ENCODE measurements at places on chromosomes 7 and 10.

DNA sequence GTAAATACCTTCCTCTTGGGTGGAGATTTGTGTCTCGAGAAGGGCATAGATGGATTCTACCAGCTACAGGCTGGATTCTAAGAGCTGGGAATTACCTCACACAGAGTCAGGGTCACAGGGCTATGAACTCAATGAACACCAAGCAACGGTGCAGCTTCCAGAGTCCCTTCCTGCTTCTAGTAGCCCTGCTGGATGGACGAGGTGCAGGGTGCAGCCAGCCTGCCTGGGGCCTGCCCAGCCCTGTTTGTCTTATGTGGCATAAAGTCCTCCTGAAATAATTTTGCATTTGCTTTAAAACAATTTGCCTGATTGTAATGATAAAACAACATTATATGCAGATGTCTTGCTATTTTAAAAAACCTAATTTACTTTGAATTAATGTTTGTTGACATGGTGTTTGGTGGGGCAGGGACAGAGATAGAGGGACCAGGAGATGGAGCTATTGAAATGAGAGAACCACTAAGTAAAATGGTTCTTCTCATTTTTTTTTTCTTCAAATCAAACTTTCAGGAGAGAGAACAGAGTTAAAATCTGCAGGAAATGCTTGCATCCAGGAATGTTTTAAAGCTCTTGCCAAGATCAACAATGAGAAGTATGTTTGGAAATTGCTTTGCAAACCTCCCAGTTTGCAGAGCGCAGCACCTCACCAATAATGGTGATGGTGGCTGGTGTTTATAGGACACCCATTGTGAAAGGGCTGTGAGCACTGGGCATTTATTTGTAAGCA, 305.4 kb upstream of the PODXL start:
- peaks cover 2% of the 10 kb centered on the region for H3K27me3 ChIP-seq
- peaks cover 12% of the 10 kb centered on the region for H3K4me1 ChIP-seq
- no peak for DNase-seq
- no peak overlapping the region for H3K27ac ChIP-seq
- H3K4me3 ChIP-seq = no peak overlapping the region

DNA sequence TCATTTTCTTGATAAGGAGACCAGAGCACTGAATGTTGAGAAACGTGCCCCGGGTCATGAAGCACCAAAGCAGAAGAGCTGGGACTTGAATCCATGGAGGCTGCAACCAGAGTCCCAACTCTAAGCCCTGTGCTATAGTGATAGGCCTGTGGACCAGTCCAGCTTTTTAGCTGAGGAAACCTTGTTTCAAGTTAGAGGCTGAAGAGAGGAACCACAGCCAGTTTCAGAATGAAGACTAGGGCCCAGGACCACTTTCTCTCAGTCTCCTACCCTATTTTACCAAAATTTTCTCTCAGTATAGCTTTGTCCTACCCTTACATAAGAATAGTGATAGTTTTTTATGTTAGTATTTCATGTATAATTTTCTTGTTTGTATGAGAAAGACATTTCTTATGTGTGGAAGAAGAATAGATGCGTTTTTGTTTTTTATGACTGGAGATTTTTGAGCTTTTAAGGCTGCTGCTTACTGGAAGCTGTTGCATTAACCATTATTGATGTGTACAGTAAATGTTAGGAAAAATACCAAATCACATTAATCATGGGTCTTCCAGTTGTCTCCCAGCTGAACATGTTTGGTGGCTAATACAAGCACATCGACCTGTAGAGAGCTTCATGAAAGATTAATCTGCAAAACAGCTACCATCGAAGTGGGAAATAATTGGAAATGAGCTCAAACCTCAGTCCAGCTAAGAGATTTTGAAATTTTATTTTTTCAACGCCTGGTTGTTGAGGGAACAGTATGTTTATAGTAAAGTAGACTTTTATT, 45.0 kb upstream of the CSTF2T start:
- H3K27me3 ChIP-seq = no peaks in the 10 kb centered on the region
- no peak overlapping the region for H3K27ac ChIP-seq
- no peak for DNase-seq
- H3K4me1 ChIP-seq = no peaks in the 10 kb centered on the region
- no peak overlapping the region for H3K4me3 ChIP-seq

GRCh38 chr7:118731854-118732253, 507.4 kb downstream of the ANKRD7 start:
- H3K27me3 ChIP-seq = no peaks in the 10 kb centered on the region
- no peak overlapping the region for H3K27ac ChIP-seq
- DNase-seq = no peak
- H3K4me1 ChIP-seq = no peaks in the 10 kb centered on the region

DNA sequence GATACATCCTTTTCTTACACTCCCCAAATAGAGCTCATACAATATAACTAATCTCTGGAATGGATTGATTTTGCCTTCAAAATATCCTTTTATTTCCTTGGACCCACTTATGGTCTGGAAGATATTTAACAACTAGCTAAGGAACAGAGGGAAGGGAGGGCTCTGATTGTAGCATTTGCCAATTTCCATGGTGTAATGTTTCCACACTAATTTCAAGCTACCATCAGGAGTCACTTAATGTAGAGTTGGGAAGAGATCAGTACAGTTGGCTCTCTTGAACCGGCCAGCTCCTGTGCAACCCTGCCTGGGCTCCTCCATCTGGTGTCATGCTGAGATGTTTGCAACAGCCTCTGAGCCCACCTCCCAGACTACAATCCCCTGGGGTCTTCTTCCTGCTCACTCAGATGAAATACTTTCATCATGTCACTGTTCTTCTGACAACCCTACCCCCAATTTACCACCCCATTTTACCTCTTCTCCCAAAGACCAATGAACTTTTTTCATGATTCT, 8.0 kb upstream of the IL6 start:
- no peak for DNase-seq
- no peaks in the 10 kb centered on the region for H3K36me3 ChIP-seq
- H3K4me3 ChIP-seq = no peak overlapping the region
- no peak overlapping the region for H3K27ac ChIP-seq
- H3K4me1 ChIP-seq = no peaks in the 10 kb centered on the region

- no peak overlapping the region for H3K27ac ChIP-seq
- DNase-seq = no peak
- H3K36me3 ChIP-seq = no peaks in the 10 kb centered on the region
- H3K4me3 ChIP-seq = no peak overlapping the region
Measured at GRCh38 chr10:121121462-121121861, 270.3 kb downstream of the WDR11 start.

- H3K4me1 ChIP-seq = no peaks in the 10 kb centered on the region
- H3K4me3 ChIP-seq = no peak overlapping the region
- no peak overlapping the region for H3K27ac ChIP-seq
- DNase-seq = no peak
- H3K36me3 ChIP-seq = no peaks in the 10 kb centered on the region
- H3K27me3 ChIP-seq = no peaks in the 10 kb centered on the region
Measured at GRCh38 chr7:117393781-117394180, 33.5 kb downstream of the ASZ1 start.

- H3K27ac ChIP-seq = no peak overlapping the region
- no peaks in the 10 kb centered on the region for H3K36me3 ChIP-seq
- no peak overlapping the region for H3K4me3 ChIP-seq
Measured at GRCh38 chr10:86346799-86347665, 19.6 kb downstream of the GRID1 start.

DNA sequence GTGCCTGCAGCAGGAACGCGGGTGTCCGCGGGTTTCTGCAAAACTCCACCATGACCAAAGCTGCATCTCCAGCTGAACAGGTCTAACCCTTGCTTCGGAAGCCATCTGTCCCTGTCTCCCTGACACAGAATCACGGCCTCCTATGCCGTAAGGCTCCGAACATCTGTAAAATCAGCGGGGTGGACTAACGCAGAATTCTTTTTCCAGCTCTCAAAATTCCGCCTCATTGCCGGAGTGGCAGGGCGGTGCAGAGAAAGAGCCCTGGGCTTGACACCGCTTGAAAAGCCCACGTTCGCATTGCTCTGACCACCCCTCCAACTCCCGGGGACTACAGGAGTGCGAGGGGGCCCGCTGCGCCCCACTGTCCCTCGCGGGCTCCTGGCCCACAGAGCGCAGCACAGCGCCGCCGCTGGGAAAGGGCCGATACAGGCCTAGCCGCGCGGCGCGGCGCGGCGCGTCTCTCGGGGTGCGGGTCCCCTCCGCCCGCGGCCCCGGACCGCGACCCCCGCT, 409 bp downstream of the DNMBP start:
- peak overlapping the region; percentile 91 for H3K4me3 ChIP-seq
- peak overlapping the region; percentile 76 for H3K27ac ChIP-seq
- H3K36me3 ChIP-seq = no peaks in the 10 kb centered on the region
- H3K4me1 ChIP-seq = peaks cover 51% of the 10 kb centered on the region
- DNase-seq = peak; percentile 53
- H3K27me3 ChIP-seq = peaks cover 11% of the 10 kb centered on the region

- no peak overlapping the region for H3K4me3 ChIP-seq
- no peaks in the 10 kb centered on the region for H3K4me1 ChIP-seq
- H3K27ac ChIP-seq = no peak overlapping the region
- no peak for DNase-seq
Measured at GRCh38 chr10:59607970-59608369, 101.7 kb downstream of the SLC16A9 start.

- H3K36me3 ChIP-seq = no peaks in the 10 kb centered on the region
- DNase-seq = no peak
- H3K4me3 ChIP-seq = peak overlapping the region; percentile 91
- H3K4me1 ChIP-seq = peaks cover 16% of the 10 kb centered on the region
- H3K27ac ChIP-seq = no peak overlapping the region
- H3K27me3 ChIP-seq = peaks cover 68% of the 10 kb centered on the region
Measured at GRCh38 chr10:103493916-103494877, 692 bp downstream of the NEURL1 start.

GRCh38 chr7:85336086-85336485, 149.2 kb upstream of the SEMA3D start:
- H3K27ac ChIP-seq = no peak overlapping the region
- H3K36me3 ChIP-seq = peaks cover 3% of the 10 kb centered on the region
- H3K27me3 ChIP-seq = no peaks in the 10 kb centered on the region
- no peak for DNase-seq

GRCh38 chr10:129288999-129289584, 177.9 kb upstream of the MGMT start:
- H3K4me1 ChIP-seq = no peaks in the 10 kb centered on the region
- H3K4me3 ChIP-seq = no peak overlapping the region
- H3K27ac ChIP-seq = no peak overlapping the region
- peaks cover 6% of the 10 kb centered on the region for H3K27me3 ChIP-seq
- no peak for DNase-seq
- no peaks in the 10 kb centered on the region for H3K36me3 ChIP-seq

GRCh38 chr7:63117-63480, 129.3 kb upstream of the FAM20C start:
- H3K4me1 ChIP-seq = peaks cover 12% of the 10 kb centered on the region
- H3K4me3 ChIP-seq = no peak overlapping the region
- DNase-seq = no peak
- H3K27ac ChIP-seq = no peak overlapping the region
- H3K36me3 ChIP-seq = no peaks in the 10 kb centered on the region

- H3K27me3 ChIP-seq = no peaks in the 10 kb centered on the region
- no peak overlapping the region for H3K27ac ChIP-seq
- no peaks in the 10 kb centered on the region for H3K36me3 ChIP-seq
- H3K4me3 ChIP-seq = no peak overlapping the region
Measured at GRCh38 chr10:105585753-105586152, 944.7 kb downstream of the SORCS3 start.

DNA sequence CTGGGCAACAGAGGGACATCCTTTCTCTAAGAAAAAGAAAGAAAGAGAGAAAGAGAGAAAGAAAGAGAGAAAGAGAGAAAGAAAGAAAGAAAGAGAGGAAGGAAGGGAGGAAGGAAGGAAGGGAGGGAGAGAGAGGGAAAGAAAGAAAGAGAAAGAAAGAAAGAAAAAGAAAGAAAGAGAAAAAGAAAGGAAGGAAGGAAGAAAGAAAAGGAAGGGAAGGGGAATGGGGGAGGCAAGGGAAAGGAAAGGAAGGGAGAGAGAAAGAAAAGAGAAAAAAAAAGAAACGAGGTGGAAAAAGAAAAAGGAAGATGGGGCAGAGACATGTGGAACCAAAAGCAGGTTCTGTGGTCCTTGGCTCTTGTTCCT, 82.9 kb upstream of the SMNDC1 start:
- peak overlapping the region; percentile 27 for H3K27ac ChIP-seq
- H3K4me3 ChIP-seq = no peak overlapping the region
- peaks cover 3% of the 10 kb centered on the region for H3K27me3 ChIP-seq
- no peak for DNase-seq
- no peaks in the 10 kb centered on the region for H3K36me3 ChIP-seq

DNA sequence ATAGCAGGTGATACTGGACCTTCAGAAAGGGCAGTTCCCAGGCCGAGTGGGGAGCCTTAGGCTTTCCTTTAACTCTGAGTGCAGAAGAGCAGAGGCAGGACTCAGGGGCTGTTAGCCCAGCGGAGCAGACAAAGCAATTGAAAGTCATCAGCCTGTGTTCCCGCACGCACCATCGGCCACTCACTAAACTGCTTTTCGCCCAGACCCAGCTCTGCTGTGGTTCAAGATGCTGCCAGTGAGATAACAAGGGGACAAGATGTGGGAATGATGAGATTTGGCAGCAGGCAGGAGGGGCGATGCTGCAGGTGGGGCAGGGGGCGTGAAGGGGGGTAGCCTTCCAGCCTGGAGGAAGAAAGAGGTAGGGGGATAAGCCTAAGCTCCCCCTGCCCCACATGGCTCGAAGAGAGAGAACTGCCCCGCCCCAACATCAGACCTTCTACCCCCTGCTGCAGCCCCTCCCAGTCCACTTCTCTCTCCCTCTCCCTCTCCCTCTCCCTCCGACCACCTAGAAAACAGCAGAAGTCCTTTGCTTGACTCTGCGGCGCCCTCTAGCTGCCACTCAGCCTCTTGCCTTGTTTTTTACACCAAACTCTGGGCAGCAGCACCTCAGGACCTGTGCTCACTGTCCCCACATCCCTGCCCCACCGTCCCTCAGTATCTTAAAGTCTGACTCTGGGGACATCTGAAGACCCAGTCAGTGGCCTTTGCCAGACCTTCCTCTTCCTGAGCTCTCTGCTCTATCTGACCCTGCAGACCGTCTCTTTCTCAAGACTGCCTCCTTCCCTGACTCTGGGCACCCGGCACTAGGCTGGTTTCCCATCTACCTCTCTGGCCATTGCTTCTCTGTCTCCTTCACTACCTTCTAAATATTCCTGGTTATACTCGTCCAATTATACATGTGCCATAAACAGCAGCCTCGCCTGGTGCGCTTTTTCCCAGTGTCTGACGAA, 110.5 kb downstream of the C10orf105 start:
- no peaks in the 10 kb centered on the region for H3K36me3 ChIP-seq
- DNase-seq = peak; percentile 88
- H3K4me1 ChIP-seq = peaks cover 46% of the 10 kb centered on the region
- H3K4me3 ChIP-seq = no peak overlapping the region
- H3K27me3 ChIP-seq = no peaks in the 10 kb centered on the region

GRCh38 chr10:128873411-128874054, 593.5 kb upstream of the MGMT start:
- H3K27ac ChIP-seq = no peak overlapping the region
- H3K4me3 ChIP-seq = no peak overlapping the region
- no peak for DNase-seq
- peaks cover 8% of the 10 kb centered on the region for H3K4me1 ChIP-seq

- H3K27ac ChIP-seq = no peak overlapping the region
- no peaks in the 10 kb centered on the region for H3K27me3 ChIP-seq
- peaks cover 1% of the 10 kb centered on the region for H3K36me3 ChIP-seq
- DNase-seq = no peak
- H3K4me3 ChIP-seq = no peak overlapping the region
Measured at GRCh38 chr7:123977081-123977480, 52.0 kb downstream of the SPAM1 start.
